ENCODE measurements at places on chromosomes 5 and 9.

DNA sequence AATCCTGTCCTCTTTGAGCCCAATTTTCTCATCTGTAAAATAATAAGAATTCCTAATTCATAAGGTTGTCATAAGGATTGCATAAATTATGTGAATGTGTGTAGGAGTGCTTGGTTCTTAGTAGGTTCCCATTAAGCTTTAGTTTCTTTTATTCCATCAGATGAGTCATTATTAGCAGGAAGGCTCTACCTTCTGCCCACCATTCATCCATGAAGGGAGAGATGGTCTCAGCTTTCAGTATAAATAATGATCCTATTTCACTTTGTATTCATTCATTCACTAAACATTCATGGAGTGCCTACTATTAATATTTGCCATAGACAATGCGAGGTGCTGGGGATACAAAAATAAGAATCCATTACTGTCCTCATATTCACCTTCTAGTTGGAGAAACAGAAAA lies 3.0 kb downstream of the CMYA5 start:
- no peak for DNase-seq

GRCh38 chr5:18052569-18052968 lies 418.3 kb downstream of the TAF11L14 start:
- no peak for DNase-seq

- DNase-seq, result no peak
These were observed 742.0 kb upstream of the RGMB start for GRCh38 chr5:98031496-98031895.

- DNase-seq, result no peak
These were observed 201.6 kb downstream of the IRX2 start for GRCh38 chr5:2549900-2550299.

DNA sequence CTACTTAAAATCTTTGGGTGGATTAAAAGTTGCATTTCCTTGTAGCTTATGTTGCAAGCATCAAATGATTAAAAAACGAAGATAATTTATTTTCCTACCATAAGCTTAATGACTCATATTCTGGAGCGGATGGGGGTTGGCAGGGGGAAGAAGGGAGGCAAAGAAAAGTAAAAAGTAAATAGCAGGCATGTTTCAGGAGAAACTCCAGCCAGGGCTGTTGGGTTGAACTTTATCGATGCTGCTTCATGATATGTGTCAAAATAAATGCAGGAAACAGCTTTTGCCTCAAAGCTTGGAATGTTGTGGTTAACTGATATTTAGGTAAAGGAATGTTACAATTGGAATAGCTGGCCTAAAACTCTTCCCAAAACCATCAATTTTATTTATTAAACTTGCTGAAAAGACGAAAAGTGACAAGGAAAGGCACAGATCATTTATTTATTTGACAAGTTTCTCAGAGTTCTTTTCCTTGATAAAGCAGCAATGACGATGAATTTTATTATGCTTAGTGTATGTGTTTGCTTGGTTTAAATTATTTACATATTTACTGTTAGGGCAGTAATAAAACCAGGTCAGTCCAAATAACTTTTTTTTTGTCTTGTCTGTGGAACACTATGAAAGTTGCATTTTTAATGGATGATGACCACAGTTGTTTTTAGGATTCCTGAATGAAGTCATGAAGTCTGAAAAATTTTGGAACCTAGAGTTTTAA lies 177.9 kb downstream of the PCSK1 start:
- no peak for DNase-seq

DNA sequence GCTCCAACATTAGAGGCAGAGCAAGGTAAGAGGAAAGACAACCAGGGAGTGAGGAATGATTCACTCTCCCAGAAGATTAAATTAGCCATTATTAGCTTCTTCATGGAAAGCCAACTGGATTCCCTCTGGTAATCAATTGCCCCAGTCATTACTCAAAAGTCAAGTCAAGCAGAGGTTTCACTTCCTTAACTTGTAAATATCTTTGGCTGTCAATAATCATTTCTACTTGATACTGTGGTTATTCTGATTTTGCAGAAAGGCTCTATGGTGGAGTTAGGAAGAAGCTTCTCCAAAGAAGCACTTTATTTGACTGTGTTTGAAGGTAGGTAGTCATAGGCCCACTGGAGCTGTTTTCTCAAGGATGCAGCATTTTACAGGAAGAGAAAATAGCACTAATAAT lies 78.0 kb downstream of the JAKMIP2 start:
- no peak for DNase-seq

- no peak for DNase-seq
These were observed 39.5 kb downstream of the SEMA6A start for GRCh38 chr5:116534964-116535651.

DNA sequence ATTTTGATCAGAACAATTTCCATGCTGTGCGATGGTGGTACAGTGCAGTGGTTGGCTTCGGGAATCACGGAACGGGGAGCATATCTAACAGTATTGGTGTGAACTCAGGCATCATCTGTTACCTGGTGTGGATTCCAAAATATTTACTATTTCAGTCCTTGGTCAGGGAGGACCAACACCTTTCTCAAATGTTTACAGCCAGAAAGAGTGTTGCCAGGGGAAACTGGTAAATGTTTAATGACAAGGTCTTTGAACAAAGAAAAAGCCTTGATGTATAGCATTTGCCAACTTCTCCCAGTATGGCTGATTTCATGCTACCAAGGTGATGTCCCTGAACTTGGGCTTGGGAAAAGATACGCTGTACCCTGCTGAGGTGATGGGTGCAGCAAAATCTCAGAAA lies 145.6 kb upstream of the POC5 start:
- no peak for DNase-seq

GRCh38 chr5:14851050-14851419 lies 20.5 kb downstream of the ANKH start:
- DNase-seq, result no peak
